HEK293T (cell line): ENCODE measurements at places on chromosomes 3 and 15.

- no peak for DNase-seq
These were observed 24.2 kb downstream of the PPM1L start for GRCh38 chr3:160780245-160780644.

- DNase-seq: no peak
These were observed 1.3 kb downstream of the IL17RE start for GRCh38 chr3:9903904-9904303.

DNA sequence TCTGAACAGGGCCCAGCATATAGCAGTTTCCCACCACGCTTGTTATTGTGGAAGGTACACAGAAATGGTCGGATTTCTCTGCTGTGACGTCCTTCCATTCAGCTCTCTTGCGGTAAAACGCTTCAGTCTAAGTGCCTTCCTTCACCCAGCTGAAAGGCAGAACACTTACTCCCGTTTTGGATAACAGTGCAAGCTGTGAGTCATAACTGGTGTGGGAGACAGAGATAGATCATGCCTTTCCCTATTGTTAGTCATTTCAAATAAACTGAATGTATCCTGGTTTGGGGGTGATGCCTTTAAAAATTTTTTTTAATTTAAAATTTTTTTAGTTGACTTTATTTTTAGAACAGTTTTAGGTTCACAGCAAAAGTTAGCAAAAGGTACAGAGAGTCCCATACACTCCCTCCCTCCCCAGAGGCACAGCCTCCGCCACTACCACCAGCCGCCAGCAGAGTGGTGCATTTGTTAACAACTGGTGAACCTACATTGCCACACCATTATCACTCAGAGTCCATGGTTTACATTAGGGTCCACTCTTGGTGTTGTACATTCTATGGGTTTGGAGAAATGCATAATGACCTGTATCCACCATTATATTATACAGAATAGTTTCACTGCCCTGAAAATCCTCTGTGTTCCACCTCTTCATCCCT lies 94.9 kb upstream of the NSMCE3 start:
- DNase-seq: peak; percentile 21

- peak; percentile 39 for DNase-seq
These were observed 242.6 kb upstream of the TOPAZ1 start for GRCh38 chr3:43998836-43999727.

- DNase-seq: no peak
These were observed 136.7 kb downstream of the KCNH8 start for GRCh38 chr3:19284974-19285373.

DNA sequence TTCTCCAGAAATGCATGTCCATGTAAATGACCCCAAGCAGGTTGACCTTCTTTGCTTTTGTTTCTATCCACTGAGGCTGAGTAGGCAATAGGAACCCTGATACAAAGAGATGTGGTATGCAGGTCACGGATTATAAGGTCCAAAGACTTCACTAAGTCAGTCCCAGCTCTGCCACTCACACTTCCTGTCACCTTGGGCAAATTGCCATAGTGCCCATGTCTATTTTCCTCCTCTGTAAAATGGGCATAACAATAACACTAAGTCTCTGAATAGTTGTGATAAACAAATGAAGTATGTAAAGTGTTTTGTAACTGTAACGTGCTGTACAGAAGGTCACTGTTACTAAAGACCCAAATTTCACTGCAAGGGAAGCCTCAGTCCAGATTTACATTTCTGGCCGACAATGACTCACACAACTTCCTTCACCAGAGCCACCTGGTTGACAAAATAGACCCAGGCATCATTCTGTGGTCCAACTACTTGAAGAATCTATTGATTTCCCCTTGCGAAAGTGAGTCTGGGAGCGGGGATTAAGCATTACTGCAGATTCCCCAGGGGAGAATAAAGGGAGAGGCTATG lies 175.4 kb upstream of the LPP start:
- no peak for DNase-seq

DNA sequence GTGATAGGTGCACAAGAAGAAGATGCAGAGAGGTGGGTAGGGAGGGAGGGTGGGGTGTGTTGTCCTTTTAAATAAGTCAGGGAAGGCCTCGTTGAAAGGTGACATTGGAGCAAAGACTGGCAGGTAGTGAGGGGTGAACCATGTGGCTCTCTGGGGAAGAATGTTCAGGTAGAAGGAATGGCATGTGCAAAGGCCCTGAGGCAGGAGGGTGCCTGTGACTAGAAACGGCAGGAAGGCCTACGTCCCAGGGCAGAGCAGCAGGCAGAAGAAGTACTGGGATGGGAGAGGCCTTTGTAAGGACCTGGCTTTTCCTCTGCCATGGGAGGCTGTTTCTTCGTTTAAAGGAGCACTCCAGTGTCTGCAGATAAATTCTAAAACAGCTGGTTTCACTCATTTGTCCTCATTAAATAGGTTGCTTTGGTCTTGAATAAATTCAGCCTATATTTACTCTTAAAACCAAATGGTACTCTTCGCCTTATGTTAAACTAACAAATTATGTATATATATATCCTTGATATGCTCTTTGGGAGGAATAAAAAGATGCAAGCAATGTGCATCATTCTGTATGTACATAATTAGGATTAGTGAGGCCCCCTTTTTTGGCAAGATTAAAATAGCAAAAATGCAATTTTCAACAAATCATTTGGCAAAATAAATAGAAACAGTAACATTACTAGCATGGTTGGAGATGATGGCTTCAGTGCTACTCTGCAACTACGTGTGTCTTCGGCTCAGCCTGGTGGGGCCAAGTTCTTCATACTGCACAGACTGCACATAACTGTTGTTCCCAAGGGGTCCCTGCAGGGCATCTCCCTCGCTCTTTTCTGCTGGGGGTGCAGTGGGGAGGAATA lies 151.4 kb downstream of the KLF13 start:
- no peak for DNase-seq
